ENCODE measurements at places on chromosomes 5 and 9.

DNA sequence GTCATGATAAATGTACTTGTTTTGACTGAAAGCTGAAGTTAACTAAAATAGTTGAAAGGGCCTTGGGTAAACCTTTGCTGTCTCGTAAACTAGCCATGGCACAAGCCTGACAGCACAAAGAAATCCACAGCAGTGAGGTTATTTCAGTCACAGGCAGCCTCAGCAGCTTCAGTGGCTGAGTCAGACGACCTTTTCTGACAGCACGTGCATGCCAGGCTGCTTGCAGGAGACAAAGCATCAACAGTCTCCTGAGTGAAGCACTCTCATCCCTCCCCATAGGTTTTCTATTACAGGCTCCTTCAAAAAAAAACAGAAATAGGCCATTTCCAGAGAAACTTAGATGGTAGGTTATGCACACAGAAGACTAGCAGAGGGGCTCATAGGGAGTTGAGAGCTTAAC is 34.6 kb downstream of the OXCT1 start:
- DNase-seq, result peak; percentile 58

DNA sequence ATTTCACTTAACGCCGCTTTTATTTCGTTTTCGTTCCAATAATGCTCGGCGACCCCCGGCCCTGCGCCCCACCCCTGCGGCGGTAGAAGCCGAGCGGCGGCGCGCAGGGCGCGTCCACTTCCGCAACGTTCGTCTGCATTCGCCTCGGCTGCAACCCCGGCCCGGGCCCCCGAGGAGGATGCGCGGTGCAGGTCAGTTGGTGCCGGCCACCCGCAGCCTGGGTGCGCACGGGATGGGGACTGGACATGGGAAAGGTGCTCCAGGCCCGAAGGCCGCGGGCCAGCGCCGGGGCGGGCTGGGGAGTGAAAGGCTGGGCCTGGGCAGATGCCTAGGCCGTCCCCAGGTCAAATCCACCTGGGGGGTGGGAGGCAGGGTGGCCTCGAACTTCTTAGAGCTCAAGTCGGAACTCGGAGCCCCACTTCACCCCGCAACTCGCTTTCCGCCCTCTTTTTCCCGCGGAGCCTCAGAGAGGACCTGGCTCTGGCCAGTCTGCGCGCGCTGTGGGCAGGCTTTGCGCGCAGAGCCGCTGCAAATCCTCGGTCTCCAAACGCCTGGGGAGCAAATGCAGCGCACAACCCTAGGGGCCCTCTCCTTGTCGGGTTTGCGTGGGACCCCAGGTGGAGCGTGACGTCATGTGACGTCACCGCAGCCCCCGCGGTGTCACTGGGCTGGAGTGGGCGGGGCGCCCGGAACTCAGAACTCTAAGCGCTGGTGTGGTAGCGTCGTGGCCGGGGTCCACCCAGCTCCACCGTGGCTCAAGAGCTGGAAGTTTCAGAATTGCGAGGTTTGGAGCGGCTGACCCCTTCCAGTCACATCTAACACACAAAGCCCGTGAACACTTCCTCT is 3.3 kb downstream of the TLX3 start:
- DNase-seq, result no peak

DNA sequence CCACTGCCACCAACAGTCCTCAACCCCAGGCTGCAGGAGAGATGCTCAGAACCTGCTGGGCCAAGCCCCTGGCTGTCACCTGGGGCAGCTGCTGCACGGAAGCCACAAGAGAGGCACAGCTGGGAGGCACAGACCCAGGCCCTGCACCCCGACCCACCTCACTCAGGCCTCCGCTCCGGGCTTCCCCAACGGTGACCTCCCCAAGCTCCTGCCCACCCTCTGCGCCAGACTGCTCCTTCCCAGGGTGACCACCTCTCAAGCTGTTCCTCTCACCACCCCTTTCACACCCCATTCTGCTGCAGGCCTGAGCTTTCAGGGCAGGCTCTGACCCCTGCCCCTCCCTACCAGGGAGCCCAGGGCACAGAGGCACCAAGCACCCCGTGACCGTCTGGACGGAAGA is 33.0 kb downstream of the VAV2 start:
- DNase-seq, result no peak

- no peak for DNase-seq
Observed at GRCh38 chr5:112643339-112643971, 94.2 kb upstream of the APC start.

GRCh38 chr5:54746777-54747398 is 229.3 kb downstream of the SNX18 start:
- DNase-seq, result no peak

GRCh38 chr9:131701789-131702337 is 38.0 kb downstream of the RAPGEF1 start:
- no peak for DNase-seq

All from NCI-H446 (cell line).